ENCODE measurements at places on chromosomes 5 and 9.

- DNase-seq: peak; percentile 28
Observed at GRCh38 chr5:1551426-1552301, 27.9 kb upstream of the LPCAT1 start.

GRCh38 chr9:86722706-86723075 lies 224.6 kb downstream of the GAS1 start:
- DNase-seq: no peak

DNA sequence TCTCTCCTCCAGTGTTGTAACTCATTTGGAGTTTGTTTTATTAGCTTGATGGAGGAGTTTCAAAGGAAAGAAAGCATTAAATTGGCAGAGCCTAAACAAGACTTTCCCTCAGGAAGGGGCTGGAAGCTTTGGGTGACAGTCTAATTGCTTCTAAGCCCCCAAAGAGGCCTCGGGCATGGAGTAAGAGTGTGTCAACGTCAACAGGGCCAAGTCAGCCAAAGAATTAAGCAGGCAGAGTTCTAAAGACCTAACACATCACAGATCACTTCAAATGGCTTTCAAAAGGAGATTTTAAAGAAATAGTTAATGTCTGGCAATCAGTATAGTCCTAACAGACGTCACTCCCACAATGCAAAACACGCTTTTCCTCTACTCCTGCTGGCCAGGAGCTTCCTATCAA lies 234.5 kb downstream of the EFNA5 start:
- DNase-seq: no peak

DNA sequence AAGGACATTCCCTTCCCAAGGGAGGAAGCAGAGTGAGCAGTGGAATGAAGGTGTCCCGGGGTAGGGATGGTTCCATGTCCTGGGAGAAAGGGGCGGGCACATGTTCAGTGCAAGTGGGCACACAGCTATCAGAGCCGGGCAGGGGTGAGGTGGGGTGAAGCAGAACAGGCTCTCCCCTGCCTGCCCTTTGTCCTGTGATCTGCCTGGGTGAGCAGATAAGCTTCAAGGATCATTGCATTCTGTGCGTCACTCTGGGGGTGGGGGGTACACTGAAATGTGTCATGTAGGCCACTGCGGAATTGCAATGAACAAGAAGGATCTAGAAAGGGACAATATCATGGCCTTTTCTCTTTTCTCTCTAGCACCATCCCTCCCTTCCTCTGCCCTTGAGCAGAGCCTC lies 61.7 kb upstream of the SHB start:
- DNase-seq: no peak

GRCh38 chr9:128049843-128050242 lies 17.3 kb downstream of the NAIF1 start:
- no peak for DNase-seq

DNA sequence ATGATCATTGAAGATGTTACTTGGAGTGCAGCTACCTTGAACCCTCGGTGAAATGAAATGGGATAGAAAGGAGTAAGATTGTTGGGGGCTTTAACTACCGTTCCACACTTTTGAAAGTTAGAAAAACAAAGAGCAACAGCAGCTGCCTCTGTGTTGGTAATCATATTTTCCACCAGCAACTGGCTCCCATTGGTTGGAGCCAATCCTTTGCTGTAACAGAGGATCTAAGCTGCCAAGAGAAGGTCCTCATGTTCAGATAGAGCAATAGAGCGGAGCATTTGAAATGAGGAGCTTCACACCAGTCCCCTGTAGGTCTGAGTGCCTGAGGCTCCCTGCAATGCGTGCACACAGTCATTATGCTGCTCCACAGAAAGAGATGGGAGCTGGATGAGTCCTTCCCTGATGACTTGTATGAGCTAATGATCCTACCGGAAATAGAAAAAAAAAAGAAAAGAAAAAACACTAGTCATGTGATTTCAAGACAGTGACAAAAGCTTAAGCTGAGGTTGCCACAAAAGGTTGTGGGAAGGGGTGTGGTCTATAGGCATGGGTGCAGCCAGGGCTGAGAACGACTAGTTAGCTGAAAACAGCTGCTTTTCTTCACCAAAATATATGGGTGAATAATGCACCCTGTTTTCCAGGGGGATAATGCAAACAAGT lies 300.7 kb downstream of the MLLT3 start:
- DNase-seq: no peak

- no peak for DNase-seq
Observed at GRCh38 chr9:125726456-125727132, 19.6 kb upstream of the MAPKAP1 start.

DNA sequence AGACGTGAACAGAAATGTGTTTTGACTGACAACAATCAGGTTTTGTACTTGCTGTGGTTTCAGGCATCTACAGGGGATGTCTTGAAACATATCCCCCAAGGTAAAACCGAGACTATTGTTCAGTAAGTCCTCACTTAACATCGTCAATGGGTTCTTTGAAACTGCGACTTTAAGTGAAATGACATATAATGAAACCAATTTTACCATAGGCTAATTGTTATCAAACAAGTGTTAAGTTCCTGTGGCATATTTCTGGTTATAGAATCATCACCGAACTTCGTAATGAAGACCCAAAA lies 16.4 kb upstream of the OMD start:
- no peak for DNase-seq

DNA sequence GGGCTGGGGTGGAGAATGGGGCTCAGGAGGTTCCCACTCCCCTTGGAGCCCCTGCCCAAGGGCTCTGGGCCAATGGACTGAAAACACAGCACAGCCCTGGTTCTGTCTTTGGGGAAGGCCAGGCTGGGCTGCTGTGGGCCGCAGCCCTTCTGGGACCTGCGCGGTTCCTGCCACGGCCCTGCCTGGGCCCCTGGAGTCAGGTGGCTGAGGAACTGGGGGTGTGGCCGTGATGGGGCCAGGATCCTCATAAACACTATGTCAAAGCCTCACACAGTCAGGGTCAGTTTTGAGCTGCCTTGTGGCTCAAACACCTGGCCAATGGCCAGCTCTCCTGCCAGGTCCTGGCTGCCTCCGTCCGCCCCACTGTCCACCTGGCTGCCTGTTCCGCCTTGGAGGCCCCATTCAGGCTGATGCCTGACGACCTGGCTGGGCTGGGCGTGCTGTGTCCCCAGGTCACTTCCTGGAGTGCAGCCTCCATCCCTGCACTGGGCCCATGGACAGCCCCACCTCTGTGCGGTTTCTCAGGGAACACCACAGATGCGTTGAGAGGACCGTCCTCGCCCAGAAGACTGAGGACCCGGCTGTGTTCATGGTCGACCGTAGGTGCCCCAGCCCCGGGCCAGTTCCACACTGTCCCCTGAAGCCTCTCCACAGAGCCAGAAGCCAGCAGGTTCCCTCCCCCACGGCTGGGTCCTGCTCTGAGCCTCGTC lies 27.5 kb downstream of the PAEP start:
- no peak for DNase-seq

DNA sequence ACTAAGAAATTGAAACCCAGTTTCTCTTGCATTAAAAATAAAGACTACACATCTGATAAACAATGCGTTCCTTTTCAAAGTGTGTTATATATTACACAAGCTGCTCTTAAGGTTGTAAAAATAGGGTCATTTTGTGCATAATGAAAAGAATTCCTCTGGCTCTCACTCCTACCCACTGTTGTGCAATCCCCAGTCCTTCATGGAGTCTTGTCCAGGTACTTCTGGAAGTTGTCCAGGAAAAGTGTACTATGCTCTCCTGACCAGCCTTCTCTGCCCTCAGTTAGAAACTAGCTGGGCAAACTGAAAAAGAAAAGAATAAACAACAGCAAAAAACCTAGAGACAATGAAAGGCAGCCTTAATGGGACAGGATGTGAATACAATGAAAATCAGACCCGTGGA lies 345.5 kb upstream of the PAPPA start:
- DNase-seq: no peak

GRCh38 chr9:15420796-15421195 lies 1.9 kb upstream of the SNAPC3 start:
- no peak for DNase-seq

DNA sequence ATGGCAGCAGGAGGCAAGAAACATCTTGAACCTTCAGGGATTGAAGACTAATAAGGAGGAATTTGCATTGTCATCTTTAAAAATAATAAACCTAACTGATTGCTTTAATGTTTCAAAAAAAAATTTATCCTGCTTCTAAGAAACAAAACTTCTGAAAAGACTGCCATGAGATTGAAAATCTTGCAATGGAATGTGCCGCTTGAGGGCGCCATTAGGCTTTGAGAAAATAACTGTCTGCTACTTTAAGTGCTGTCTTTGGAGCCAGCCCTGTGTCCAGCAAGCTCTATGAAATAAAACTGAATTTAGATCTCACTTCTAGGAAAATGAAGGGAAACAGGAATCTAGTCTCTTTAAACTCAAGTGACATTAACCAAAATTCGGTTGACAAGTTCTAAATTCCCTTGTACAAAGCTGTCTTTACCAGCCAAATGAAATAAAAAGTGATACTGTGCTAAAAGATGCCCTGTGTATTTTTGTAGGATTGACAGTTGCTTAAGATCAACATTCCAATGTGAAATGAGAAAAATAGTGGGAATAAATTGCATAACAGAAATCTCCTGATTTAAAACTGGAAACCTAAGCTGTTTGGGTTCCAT lies 79.4 kb downstream of the ESM1 start:
- peak; percentile 79 for DNase-seq

GRCh38 chr9:84991514-84991870 lies 322.0 kb downstream of the NTRK2 start:
- DNase-seq: no peak

- no peak for DNase-seq
Observed at GRCh38 chr5:72107901-72108201, 576 bp downstream of the MAP1B start.

DNA sequence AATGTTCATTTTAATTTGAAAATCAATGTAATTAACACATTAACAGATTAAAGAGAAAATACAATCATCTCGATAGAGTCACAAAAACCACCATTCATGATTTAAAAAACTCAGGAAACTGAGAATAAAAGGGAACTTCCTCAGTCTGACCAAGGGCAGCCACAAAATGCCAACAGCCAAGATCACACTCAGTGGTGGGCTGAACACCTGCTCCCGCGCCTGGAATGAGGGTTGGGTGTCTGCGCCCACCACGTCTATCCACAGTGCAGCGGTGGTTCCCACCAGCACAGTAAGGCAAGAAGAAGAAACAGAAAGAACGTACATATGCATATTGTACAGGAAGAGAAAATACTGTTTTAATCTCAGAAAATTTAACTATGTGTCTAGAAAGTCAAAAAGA lies 11.7 kb upstream of the NSMF start:
- DNase-seq: no peak

DNA sequence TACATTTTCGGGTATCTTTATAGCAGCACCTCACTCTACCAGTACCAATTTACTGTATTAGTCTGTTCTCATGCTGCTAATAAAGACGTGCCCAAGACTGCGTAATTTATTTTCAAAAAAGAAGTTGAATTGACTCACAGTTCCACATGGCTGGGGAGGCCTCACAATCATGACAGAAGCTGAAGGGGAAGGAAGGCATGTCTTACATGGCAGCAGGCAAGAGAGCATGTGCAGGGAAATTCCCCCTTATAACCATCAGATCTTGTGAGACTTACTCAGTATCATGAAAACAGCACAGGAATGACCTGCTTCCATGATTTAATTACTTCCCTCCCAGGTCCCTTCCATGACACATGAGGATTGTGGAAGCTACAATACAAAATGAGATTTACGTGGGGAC lies 602.6 kb upstream of the DAB2 start:
- no peak for DNase-seq

DNA sequence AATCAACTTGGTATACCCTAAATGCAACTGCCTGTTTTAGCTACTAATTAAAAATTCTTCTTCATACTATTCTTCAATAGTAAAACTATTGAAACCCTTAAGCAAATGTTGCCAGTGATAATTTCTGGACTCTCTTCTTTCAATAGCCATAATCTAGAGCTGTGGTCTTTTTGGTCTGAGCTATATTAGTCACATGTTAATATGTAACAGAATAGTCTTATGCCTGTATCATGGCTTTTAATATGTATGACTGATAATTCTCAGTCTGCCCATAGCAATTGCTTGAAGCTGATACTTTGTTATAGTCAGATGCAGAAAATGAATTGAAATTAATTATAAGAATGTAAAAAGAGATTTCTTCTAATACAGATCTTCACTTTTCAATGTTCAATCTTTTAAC lies 1871.9 kb upstream of the CDH6 start:
- no peak for DNase-seq

- DNase-seq: no peak
Observed at GRCh38 chr5:137292461-137293027, 206.6 kb downstream of the SPOCK1 start.

- DNase-seq: no peak
Observed at GRCh38 chr9:34256987-34257585, 72.0 kb downstream of the KIF24 start.

- DNase-seq: no peak
Observed at GRCh38 chr9:31023847-31024246, 1360.6 kb upstream of the ACO1 start.

DNA sequence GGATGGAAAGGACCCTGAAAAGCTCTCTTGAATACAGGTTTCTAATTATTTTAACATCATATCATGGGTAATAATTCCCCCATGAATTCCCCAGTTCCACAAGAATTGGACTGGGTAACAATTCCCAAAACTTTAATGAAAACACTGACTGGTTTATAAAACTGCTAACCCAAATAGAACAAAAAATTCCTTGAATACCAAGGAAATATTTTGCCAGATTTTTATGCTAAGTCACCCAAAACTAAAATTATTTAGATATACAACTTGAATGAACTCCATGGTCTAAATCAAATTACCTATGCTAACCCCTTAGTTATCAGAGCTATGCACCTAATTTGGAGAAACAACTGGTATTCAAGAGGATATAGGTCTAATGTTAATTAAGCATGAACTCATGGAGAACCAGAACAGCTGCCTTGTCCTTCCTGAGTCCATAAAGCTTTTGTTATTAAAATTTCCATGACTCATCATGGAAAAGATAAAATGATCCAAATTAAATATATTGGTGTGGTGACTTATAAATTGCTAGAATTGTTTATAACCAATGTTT lies 164.9 kb upstream of the TUT7 start:
- no peak for DNase-seq

DNA sequence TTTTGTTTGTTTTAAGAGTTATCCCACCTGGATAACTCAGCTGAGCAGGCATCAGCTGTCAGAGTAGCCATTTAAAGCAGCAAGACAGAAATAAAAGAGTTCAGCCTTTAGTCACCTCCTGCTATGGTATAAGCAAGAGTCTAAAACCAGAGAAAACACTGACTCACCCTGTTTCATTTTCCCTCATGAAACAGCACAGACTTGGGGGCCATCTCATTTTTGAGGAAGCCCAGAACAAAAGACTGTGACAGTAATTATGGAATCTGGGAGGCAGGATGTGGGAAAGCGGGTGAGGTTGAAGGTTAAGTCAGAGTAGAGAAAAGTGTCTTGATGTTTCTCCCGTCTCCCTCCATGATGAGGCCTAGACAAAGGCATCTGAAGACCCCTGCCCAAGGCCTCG lies 90.2 kb upstream of the FAM174A start:
- no peak for DNase-seq

- DNase-seq: no peak
Observed at GRCh38 chr5:67297376-67297775, 100.8 kb upstream of the CD180 start.

DNA sequence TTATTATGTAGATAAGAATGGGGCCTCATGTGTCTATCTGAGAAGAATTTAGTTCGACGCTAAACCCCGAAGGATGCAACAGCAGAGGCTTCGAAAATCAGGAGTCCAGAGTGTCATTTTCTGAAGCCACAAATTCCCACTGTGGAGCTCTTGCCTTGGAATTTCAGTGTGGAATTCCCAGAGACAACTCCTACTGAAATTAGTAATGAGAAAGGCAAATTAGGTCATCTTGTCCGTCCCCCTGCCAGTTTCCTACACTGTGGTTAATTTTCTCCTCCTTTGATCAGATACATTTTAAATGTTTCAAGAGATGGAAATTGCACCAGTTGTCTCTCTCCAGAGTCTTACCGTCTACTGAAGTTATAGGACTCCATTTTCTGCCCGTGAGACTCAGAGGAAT lies 633.6 kb downstream of the BNC2 start:
- no peak for DNase-seq
